Bronchial epithelial cell (primary cell): ENCODE measurements at places on chromosomes 4 and X.

DNA sequence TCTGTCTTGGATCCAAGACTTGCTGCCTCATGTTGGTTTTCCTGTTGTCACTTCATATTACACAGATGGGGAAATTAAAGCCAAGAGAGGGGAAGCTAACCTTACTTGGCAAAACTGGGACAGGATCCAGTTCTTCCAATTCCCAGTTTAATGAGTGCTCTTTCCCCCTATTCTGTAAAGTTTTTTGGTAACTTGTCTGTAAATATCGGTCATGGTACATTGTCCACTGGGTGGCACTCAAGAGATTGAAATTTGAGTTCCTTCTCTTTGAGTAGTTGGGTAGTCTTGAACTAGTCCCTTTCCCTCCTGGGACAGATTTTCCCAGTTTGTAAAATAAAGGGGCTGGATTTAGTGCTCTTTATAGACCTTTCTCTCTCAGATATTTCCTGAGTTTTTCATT, 12.4 kb upstream of the EOLA2 start:
- peak; percentile 46 for DNase-seq

- no peak for DNase-seq
Observed at GRCh38 chr4:144115519-144115918, 25.0 kb downstream of the GYPA start.

DNA sequence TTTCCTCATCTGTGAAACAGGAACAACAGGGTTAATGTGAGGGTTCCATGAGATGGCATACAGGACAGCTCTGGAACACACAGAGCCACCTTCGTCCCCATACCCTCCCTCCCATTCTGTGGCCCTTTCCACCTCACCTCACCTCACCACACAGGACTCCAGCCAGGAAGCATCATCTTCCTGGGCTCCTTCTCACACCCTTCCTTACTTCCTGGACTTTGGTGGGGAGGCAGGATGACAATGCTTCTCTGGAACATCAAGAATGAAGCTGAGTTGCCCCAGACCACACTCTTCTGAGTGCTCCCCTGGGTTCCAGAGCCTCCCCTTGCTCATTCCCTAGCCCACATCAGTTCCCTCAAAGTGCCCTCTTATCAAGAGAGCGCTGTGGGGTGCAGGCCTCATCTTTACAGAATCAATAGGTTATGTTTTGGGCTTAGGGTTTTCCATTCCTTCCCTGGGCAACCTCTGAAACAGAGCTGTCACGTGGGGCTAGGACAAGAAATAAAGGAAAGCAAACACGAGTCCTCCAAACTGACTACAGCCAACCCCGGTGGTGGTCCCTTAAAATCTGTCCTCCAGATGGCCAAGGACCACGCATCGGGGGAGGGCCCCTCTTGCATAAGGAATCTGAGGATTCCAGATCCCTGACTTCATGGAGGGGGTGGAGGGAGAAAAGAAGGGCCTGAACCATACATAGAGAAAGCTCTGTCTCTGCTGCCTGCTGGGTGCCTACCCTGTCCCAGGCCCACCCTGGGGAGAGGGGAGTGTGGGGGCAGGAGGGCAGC, 74.4 kb upstream of the ATP6AP2 start:
- no peak for DNase-seq

DNA sequence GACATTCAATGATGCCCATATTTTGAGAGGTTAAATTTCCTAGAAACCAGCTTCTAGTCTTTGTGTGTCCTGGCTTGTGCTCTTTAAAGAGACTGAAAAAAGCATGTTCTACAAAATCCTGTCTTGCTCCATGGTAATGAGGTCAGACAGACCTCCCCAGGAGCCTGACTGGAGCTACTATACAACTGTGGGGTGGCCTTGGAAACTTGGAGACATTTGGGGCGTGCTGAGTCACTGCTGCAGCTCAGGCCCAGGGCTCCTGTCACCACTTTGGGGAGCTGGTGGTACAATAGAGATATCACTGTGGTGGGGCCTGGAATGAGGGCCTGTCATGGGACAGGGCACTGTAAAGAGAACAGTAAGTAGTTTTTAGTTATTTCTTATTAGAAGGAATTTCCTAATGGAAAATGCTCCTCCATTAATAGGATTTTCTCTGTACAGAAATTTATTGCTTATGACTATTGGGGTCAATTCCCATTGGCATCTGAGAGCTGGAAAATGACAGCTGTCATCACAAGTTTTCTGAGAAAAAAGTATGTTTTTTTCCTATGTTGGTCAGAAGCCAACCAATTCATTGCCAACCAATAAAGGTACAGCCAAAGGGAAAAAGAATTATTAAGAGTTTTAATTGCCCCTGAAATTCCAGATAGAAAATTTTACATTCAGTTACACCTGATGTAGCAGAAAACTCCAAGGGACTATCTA, 207.4 kb upstream of the JADE1 start:
- DNase-seq = peak; percentile 15

GRCh38 chrX:148691456-148691855, 191.0 kb downstream of the AFF2 start:
- DNase-seq = peak; percentile 1
